ENCODE measurements at places on chromosomes 11 and 22.

GRCh38 chr11:109933126-109933525 is 160.1 kb upstream of the ZC3H12C start:
- H3K27me3 ChIP-seq: no peaks in the 10 kb centered on the region
- H3K4me1 ChIP-seq: no peaks in the 10 kb centered on the region
- H3K27ac ChIP-seq: no peak overlapping the region
- no peak overlapping the region for H3K4me3 ChIP-seq
- no peaks in the 10 kb centered on the region for H3K36me3 ChIP-seq

DNA sequence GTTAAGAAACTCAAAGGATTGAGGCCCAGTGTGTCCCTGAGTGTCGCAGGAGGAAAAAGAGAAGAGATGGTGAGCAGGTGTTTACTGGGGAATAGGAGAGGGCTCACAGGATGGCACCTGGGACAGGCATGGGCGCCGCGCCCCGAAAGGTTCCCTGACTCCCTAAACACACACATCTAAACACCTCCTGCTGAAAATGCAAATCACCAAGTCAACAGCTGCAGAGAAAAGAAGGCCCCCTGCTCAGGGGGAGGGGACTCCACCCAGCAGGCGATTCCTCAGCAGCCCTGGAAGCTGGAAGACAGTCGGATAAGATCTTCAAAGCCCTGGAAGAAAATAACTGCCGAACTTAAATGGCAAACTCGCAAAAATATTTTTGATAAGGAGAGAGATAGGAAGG is 377.2 kb downstream of the BRD1 start:
- DNase-seq: no peak
- H3K27ac ChIP-seq: no peak overlapping the region
- peaks cover 15% of the 10 kb centered on the region for H3K4me1 ChIP-seq
- peaks cover 5% of the 10 kb centered on the region for H3K36me3 ChIP-seq

DNA sequence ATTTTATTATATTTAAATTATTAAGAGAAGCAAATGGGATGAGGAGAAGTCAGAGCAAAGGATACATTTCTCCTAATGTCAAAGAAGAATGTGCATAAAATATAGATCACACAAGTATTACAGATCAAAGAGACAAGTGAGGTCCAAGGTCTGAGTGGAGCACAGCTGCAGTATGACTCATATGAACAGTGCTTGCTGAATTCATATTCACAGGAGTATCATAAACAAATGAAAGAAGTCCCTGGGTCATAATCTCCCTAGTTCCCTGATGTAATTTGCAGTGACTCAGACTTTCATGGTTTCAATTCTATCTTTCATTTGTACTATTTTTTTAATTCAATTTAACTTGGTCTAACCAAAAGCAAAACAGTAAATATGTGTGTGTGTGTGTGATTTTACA is 499.0 kb upstream of the CCDC179 start:
- no peaks in the 10 kb centered on the region for H3K27me3 ChIP-seq
- no peak overlapping the region for H3K4me3 ChIP-seq
- H3K36me3 ChIP-seq: no peaks in the 10 kb centered on the region
- H3K4me1 ChIP-seq: no peaks in the 10 kb centered on the region

DNA sequence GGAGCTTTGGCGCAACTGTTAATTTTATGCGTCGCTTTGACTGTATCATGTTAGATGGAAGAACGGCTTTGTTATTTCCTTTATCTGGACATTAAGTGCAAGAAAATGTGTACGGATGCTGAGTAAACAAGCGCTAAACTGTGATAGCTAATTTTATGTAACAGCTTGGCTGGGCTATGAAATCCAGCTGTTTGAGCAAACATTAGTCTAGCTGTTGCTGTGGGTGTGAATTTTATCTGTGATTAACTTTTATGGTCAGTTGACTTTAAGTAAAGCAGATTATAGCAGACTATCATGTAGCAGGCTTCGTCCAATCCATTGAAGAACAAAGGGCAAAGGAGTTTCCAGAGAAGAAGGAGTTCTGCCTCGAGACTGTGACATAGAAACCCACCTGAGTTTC is 14.0 kb downstream of the OR8A1 start:
- no peak overlapping the region for H3K27ac ChIP-seq
- no peaks in the 10 kb centered on the region for H3K4me1 ChIP-seq
- H3K36me3 ChIP-seq: no peaks in the 10 kb centered on the region
- peaks cover 16% of the 10 kb centered on the region for H3K27me3 ChIP-seq
